ENCODE measurements at places on chromosomes 3 and 15.

GRCh38 chr3:183576487-183577107 is 21.1 kb upstream of the KLHL6 start:
- DNase-seq, result no peak

DNA sequence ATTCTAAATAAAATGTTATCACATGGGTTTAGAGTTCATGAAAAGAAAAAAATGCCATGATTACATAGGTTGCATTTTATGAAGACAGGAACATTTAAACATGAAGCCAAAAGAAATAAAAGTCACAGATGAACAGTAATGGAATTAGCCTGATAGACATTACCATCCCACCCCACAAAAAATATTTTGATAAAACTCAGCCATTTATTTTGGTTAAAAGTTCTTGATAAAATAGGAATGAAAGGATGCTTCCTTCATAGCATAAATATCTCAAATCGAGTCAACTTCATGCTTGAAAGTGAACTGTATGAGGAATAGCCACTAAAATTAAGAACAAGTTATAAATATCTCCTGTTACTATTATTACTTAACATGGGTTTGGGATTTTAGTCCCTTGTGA is 101.9 kb upstream of the TMC3 start:
- DNase-seq, result no peak

GRCh38 chr3:78516437-78516836 is 1251.4 kb downstream of the ROBO1 start:
- DNase-seq, result no peak

- no peak for DNase-seq
Observed at GRCh38 chr15:62962101-62962995, 80.2 kb upstream of the TPM1 start.

GRCh38 chr3:192026661-192027060 is 565.7 kb downstream of the PYDC2 start:
- DNase-seq, result no peak

DNA sequence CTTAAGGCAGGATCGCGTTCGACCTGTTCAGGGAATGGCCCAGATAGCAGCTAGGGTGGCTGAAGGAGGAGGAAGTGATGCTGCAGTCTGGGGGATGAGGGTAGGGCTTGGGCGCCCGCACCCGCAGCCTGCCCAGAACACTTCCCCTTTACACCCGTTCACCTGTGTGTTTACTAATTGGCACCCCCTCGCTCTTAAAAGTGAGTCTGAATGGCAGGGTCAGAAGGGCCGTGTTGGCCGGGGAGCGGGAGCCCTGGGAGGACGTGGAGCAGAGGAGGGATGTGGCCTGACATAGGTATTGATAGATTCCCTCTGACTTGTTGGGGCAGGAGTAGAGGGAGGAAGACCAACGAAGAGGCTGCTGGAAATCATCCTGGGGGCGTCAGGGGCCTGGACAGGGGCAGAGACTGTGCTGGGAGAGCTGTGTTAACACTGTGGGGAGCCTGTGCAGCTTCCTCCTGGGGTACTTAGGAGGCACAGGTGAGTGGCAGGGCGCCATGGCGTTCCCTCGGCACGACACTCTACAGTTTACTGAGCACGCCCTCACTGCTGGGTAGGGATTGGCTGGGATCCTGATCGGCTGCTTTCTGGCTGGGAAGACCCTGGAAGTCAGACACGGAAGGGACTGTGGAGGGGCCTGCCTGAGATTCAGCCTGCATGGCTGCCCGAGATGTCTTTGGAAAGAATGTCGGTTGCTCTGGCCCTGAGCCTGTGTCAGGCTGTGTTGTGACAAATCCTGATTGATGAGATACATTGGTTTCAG is 51.7 kb downstream of the SLC6A6 start:
- DNase-seq, result no peak

- DNase-seq, result no peak
Observed at GRCh38 chr3:143171141-143171980, 51.8 kb downstream of the CHST2 start.

- no peak for DNase-seq
Observed at GRCh38 chr3:2765002-2765579, 345.1 kb downstream of the IL5RA start.

- no peak for DNase-seq
Observed at GRCh38 chr3:127405010-127405598, 117.3 kb upstream of the PRR20G start.

- no peak for DNase-seq
Observed at GRCh38 chr15:89673165-89673512, 6.0 kb downstream of the PLIN1 start.

DNA sequence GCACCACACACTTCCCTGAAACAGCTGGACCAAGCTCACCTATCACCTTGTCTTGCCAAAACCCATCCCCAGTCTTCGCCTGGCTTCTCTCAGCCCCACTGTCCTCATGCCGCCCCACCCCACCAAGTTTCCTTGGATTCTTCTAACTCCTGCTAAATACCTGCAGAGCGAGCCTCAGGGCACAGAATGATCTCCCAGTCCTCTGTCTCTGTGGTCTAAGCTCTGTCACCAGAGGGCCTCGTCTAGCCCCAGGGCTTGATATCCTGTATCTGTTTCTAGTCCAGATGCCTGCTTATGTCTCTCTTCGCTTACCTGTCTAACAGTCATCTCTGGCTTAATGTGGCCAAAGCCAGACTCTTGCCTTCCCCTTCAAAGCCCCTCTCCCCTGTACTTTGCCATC is 9.7 kb downstream of the CCDC12 start:
- no peak for DNase-seq

DNA sequence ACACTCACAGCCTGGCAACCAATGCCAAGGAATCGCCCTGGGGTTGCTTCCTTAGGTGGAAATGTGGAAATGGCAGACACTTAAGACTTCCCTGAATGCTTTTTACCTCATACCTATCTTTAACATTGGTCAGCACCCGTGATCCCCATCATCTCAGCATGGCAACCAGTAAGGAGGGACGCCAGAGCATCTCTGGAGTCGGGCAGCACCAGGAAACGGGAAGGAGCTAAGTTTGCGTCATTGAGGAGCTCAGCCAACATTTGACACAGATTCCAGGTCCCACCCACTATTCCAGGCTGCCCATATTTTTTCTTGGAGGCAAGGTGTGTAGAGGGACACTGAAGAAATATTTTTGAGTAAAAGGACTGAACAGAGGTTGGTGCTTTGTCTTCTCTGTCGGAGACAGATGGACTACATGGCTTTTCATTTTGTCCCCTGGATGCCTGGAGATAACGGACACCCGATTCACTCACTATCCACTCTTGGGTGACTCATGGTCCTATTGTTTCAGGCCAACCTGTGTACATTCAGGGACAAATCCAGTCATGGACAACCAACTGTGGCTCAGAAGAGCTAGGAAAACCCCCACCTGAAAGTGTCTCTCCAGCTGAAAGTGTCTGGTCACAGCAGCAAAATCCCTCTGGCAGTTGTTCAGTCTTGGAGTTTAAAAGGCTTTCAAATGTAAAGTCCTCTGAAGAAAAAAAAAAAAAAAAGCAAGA is 70.4 kb upstream of the OXTR start:
- DNase-seq, result no peak

- no peak for DNase-seq
Observed at GRCh38 chr3:185308126-185308754, 54.4 kb upstream of the EHHADH start.

DNA sequence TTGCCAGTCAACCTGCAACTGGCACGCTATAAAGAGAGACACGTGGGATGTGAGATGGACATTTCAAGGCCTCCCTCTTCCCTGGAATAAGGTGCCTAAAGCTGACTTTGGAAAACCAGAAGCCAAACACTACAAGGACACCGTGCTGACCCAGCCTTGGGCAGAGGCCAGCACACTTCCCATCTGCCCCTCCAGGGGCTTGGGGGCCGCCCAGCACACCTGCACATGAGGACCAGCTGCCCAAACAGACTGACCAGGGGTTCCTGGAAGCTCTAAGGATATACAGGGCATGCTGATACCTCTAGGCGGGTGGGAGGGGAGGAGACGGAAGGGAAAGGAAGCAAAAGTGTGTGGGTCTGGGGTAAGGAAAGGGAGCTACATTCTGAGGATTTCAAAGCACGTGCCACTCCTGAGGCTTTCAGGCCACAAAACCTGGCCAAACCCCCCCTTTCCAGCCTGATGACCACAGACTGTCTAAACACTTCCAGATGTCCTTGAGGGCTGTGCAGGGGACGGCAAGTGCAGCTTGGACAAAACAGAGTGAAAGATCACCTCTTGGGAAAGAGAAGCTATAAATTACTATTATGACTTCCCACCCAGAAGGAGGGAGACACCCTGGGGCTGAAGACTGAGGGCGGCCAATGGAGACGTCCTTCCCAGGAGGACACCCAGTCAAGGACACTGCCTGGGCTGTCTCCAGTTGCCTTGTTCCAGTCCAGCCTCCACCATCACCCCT is 57.9 kb downstream of the ADCY5 start:
- no peak for DNase-seq

DNA sequence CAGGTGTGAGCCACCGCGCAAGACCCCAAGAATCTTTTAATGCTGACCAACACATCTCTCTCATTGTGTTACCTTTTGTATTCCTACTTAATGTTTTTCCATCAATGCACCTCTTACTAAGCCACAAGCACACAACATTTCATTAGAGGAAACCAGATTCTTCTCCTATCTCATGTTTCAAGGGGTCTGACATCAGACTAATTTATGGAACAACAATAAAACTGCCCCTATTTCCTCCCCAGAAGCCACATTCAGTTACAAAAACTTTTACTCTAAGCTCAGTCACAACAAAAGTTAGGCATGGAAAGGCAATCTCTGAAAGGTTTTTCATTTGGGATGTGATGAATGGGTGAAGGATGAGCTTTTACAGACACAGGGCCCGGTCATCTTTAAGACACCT is 251.8 kb downstream of the MAGI1 start:
- DNase-seq, result no peak

- no peak for DNase-seq
Observed at GRCh38 chr3:31240874-31241273, 291.9 kb upstream of the STT3B start.

DNA sequence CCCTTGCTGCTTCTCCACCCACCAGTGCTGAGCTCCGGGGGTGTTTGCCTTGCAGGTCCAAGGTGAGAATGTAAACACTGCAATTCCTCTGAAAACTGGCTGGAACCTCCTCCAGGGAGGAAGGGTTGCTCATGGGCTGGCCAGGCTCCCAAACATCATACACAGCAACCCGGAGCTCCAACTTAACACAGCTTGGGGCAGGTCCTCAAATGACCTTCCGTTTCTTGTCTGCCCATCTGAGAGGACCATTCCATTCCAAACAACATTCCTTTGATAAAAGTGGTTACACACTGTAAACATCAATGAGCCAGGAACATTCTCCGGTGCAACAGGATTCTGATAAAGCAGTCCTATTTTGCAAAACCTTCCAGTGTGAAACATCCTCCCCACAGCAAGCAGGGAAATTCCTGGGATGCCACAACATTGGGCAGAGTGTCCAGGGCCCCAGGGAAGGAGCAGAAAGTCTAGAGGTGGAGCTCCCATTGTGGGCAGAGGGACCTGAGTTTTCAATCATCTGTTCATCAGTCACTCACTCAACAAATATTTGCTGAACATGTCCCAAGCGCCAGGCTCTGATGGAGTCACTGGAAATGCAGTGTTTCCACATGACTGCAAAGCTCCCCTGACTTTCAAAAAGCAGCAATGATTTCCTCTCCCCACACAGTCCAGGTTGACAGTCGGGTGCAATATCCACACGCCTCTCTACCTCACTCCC is 7.3 kb upstream of the HEG1 start:
- no peak for DNase-seq

DNA sequence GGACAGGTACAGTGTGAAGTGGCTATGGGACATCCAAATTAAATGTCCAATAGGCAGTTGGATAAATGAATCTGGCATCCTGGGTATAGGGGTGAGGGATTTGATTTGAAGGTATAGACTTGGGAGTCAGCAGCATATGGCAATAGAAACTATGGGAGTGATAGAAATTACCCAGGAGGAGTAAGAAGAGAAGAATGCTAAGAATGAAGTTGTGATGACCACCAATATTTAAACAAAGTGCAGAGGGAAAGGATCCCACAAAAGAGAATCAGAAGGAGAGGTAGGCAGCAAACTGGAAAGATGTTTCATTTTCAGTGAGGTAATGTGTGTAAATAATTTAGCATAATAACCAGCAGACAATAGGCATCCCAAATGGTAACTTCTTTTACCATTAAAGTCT is 13.8 kb upstream of the MSL2 start:
- DNase-seq, result no peak

GRCh38 chr3:170585937-170586310 is at the start of gene SLC7A14:
Gene SLC7A14, minus strand, starts transcription at chr3:170586075. Its CDS starts 59,139 bp downstream, at chr3:170526936.
- DNase-seq, result no peak

DNA sequence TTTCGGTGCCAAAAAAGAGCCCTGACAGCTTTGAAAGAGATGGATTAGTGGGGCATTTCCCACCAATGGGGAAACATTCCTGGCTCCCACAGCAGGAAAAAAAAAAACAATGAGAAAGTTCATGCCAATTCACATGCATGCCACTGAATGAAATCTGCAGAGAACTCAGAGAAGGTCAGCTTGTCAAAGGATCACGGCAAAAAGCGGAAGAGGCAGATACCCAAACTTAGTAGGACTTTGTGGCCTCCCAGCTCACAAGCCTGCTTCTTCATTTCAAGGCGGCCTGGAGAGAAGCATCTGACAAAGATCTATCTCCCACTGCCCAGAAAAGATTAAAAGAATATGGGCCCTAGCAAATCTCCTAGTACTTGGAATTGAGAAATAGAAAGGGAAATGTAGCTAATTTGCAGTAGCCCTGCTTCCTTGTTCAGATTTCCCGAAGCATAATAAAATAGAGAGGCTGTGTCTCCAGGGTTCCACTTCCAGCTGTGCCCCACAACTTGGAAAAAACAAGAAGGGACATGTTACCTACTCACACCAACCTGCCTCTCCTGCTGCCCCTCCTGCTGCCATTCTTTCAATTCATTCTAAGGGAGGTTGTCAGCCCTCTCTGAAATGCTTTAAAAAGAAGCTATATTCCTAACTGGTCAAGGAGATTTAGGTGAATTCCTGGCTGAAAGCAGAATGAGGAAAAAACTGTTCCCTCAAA is 170.4 kb downstream of the FHIT start:
- DNase-seq, result no peak

DNA sequence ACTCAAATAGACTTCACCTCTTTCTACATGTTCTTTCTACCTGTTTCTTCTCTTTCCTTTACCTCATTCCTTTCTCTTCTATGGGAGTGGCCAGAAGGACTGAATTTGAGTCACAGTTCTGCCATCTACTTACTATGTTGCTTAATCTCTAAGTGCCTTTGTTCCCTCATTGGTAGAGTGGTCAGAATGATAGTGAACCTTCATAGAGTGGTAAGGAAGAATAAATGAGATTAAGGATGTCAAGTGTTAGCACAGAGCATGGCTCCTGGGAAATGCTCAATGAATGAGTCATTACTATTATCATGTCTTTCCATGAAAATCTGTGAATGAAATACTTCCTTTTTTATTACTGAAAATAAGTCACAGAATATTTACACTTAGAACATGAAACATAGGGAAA is 17.5 kb downstream of the TMEM207 start:
- no peak for DNase-seq

GRCh38 chr3:176905331-176905730 is 292.0 kb downstream of the TBL1XR1 start:
- DNase-seq, result no peak

DNA sequence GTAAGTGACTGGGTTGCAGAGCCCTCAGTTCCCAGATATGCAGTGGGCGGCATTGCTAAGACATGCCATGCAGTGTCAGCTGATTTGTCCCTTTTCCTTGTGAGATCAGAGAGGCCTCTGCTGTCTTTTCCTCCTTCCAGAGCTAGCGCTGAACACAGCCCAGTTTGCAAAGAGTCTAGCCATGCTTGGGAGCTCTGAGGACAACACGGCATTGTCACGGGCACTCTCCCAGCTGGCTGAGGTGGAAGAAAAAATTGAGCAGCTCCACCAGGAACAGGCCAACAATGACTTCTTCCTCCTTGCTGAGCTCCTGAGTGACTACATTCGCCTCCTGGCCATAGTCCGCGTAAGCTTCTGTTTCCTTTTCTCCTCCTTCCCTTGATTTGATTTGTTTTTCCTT is 20.0 kb upstream of the SNX22 start:
- DNase-seq, result no peak
